Midbrain (tissue), 1 donor: ENCODE measurements at places on chromosomes 5 and 9.

DNA sequence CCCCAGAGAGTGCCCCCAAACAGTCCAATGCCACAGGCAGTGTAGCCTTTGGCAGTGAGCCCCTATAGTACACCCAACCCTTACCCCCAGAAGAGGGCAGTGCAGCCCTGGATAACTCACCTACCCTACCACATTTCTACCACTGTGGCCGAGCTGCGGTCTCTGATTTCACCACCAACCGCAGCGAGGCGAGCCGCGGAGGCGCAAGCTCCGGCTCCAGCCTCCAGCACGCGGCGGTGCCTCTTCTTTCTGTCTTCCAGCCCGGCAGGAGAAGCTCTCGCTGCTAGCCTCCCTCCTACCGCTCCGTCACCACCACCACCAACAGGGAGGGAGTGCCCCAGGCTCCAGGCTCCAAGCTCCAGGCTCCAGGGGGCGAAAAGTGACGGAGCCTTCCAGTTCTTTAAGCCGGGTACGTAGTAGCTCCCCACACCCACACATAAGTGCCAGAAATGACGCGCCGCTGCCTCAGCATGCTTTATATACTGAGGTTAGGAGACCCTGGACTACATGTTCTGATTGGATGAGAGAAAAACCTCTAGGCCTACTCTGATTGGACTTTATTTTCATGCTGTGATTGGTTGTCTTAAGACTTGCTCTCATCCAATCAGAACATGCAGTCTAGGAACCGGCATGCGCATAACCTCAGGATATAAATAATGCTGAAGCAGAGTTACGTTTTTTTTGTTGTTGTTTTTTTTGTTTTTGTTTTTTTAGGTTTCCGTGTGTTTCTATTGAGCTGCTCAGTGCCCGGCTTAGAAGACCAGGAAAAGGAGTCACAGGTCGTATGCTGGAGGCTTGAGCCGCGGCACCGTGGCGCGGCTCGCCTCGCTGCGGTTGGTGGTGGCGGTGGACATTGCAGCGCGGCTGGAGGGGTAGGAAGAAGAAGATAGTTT lies at the start of gene PCAT7:
PCAT7 (plus strand) TSS at position 645 of the 893 bp plus-strand sequence.
- DNase-seq, result no peak

GRCh38 chr9:11871852-11872251 lies 821.3 kb upstream of the TYRP1 start:
- no peak for DNase-seq

GRCh38 chr5:58366461-58366860 lies 93.4 kb downstream of the PLK2 start:
- DNase-seq, result no peak

- no peak for DNase-seq
Measured at GRCh38 chr5:114981111-114981510, 188.6 kb downstream of the TRIM36 start.

DNA sequence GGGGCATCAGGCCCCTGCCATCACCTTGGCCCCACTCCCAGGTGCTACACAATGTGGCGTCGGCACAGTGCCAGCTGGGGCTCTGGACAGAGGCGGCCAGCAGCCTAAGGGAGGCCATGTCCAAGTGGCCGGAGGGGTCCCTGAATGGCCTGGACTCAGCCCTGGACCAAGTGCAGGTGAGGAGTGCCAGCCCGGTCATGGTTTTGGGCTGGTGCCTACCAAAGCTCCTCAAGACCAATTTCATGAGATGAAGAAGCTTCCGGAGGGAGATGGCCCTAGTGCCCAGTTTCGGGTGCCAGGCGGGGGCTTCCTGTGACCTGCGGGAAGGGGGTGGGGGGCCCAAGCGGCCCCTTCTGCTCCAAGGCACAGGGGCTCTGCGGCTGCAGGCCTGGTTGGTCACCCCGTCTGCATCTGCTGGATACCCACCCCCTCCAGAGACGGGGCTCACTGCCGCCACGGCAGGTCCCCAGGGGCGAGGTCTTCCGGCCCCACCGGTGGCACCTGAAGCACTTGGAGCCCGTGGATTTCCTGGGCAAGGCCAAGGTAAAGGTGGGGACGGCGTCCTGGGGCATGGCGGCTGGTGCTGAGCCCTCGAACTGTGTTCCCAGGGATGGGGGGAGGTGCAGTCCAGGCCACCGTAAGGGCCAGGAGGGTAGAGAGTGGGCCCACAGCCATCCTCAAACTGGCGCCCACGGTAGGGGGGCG lies 5.8 kb downstream of the NOXA1 start:
- DNase-seq, result no peak

DNA sequence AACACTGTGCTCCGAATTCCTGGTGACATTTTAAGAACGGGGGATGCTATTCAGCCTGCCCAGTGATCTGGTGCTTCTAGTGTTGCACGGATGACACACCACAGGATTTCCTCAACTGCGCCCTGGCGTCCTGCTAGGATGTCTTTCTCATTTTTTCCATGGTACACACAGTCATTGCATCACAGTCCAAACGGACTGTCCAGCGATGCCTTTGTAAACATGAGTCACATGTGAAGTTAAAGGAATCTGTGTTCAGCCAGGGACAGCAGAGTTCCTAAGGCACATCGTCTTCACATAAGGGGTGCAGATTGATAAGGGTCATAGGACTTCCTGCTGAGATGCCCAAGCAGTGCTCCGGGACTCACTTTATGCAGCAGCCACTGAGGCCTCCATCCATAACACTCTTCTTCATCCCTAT lies 9.3 kb upstream of the PTPN3 start:
- DNase-seq, result no peak

- no peak for DNase-seq
Measured at GRCh38 chr9:123996731-123997421, 14.7 kb upstream of the LHX2 start.

DNA sequence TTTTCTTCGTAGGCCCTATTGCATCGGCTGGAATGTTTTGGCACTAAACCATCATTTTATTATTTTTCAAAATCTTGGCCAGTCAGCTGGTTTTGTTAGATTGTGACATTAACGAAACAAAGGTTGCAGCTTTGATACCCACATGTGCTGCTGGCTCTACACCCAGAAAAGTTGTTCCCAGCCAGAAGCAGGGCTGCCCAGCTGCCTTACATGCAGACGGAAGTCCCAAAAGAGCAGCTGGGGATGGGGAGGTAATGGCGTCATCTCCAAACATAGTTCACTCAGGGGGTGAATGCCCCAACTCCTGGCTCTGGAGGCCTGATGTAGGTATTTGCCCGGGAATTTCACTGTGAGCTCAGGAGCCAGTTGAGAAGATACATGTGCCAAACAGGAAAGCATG lies 23.3 kb downstream of the TMEM171 start:
- DNase-seq, result no peak

GRCh38 chr5:138792195-138792790 lies 39.1 kb downstream of the CTNNA1 start:
- no peak for DNase-seq

DNA sequence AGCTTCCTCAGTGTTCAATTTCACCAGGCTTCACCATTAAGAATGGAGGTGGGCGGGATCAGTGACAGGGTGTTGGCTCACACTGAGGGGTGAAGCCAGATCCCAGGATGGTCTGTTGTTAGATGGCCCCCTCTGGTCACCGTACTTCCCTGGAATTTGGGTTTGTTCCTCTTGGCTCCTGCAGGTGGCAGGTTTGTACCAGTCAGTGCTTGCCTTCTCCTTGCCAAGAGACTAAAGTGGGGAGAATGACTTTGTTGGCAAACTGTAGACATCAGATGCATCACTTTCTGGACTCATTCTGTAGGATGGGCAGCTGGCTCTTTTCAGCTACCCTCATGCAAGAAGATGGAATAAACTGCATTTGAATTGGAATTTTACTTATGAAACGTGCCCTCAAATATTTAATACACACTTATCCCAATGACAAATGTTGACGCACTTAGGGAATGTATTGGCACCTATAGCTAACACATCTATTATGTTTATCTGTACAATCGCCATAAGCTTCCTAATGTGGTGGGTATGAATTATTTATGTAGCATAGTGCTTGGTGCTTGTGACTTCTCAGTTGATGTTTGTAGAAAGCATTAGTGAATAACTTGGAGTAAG lies 31.4 kb upstream of the ANKRD55 start:
- no peak for DNase-seq

- no peak for DNase-seq
Measured at GRCh38 chr9:31335529-31336234, 1048.8 kb upstream of the ACO1 start.

- DNase-seq, result no peak
Measured at GRCh38 chr5:10699987-10700386, 61.0 kb downstream of the DAP start.

DNA sequence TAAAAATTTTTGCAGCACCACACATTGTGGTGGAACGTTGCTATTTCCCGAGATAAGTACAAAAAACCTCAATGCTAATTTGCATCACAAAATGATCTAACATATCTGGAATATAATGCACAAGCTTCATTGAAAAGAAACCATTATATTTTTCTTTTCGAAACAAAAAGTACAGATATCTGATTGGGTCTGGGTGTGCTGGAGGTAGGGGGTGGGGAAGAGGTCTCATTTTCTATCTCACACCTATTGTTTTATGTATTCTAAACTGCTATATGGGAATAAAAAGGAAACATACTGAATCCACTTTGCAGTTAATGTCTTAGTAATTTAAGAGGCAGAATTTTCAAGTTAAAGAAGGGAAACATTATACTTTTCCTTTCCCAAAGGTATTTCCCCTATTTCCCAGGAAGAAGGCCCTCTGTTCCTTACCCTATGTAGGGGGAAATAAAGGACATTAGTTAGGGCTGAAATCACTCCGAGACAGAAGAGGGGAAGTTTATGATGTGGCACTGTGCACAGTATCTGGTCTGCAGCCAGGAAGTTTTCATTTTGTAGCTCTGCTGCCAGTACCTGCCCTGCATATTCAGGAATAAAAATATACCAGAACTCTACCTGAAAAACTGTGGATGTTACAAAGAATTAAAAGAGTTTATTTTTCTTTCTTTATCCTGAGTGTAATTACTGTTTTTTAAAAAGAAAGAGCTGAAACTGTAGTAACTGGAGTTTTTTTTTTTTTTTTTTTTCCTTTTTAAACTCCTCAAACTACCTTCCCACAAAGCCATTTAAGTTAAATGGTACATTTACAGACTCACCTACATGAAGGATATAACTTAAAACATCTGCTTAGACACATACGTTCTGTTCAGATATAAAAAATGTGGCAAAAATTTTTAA lies 7.4 kb downstream of the MEF2C start:
- DNase-seq, result peak; percentile 13

- DNase-seq, result no peak
Measured at GRCh38 chr5:132096904-132097303, 23.3 kb downstream of the CSF2 start.

GRCh38 chr9:76703270-76703669 lies 61.0 kb upstream of the PCA3 start:
- no peak for DNase-seq

DNA sequence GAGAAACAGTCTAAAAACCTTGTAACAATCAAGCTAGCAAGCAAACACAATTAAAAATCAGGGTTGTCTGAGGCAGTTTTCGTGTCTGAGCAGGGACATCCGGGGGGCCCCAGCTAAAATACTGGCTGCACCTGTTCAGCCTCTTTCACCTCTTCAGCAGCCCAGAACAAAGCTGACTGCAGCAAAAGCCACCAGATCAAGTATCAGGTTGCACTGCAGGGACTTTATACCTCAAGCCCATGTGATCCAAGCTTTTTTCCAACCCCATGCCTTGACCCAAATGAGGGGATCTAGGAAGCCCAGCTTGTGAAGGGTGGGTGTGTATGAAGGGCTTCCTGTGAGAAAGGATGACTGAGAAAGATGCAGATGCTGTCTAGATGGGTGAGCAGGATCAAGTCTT lies 133.4 kb downstream of the SEMA6A start:
- no peak for DNase-seq
